Naive thymus-derived CD4-positive, alpha-beta T cell (primary cell): ENCODE measurements at places on chromosomes 11 and 22. TPM values are rescaled to one million over a fixed set of nuclear protein-coding genes. Genes with fewer than 3 reads are reported as not detected.

Gene P2RX6
- polyA plus RNA-seq: 0.15 TPM

Gene OR51S1
- polyA plus RNA-seq: not detected

Gene PRR33
- polyA plus RNA-seq: 0.17 TPM

Gene FAM180B
- not detected for polyA plus RNA-seq

- no peaks in the 10 kb centered on the region for H3K36me3 ChIP-seq
- no peak for DNase-seq
- no peaks in the 10 kb centered on the region for H3K4me1 ChIP-seq
- H3K27ac ChIP-seq: no peak overlapping the region
These were observed 114.2 kb upstream of the NAV2 start for GRCh38 chr11:19598456-19598855.

- H3K36me3 ChIP-seq: no peaks in the 10 kb centered on the region
- no peaks in the 10 kb centered on the region for H3K4me1 ChIP-seq
- no peak for DNase-seq
- no peaks in the 10 kb centered on the region for H3K27me3 ChIP-seq
- H3K4me3 ChIP-seq: no peak overlapping the region
These were observed 23.3 kb upstream of the MMP7 start for GRCh38 chr11:102553835-102554282.

- H3K27ac ChIP-seq: no peak overlapping the region
- no peak overlapping the region for H3K4me3 ChIP-seq
- no peaks in the 10 kb centered on the region for H3K4me1 ChIP-seq
These were observed 17.8 kb upstream of the PATZ1 start for GRCh38 chr22:31363885-31364465.

GRCh38 chr22:23037429-23038333 lies 32.6 kb upstream of the GNAZ start:
- DNase-seq: no peak
- no peak overlapping the region for H3K4me3 ChIP-seq
- no peaks in the 10 kb centered on the region for H3K4me1 ChIP-seq
- no peaks in the 10 kb centered on the region for H3K36me3 ChIP-seq

DNA sequence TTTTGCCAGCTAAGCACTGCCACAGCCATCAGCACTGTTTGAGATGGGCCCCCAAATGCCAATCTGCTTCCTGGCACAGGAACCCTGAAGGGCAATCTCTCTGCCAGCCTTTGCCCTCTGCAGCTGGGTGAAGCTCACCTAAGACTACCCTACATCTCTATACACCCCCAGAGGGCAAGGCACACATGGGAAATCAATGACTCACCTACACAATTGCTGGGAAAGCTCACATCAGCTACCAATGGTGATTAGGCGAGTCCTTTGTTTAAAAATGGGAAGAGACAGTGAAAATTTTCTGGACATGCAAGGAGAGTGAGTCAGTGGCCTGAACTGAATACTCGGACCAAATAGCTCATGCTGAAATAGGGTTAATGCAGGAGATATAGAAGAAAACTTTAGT lies 12.6 kb upstream of the PRDM11 start:
- no peaks in the 10 kb centered on the region for H3K4me1 ChIP-seq
- H3K27ac ChIP-seq: no peak overlapping the region
- DNase-seq: no peak
- peaks cover 6% of the 10 kb centered on the region for H3K27me3 ChIP-seq
- no peaks in the 10 kb centered on the region for H3K36me3 ChIP-seq
- H3K4me3 ChIP-seq: no peak overlapping the region
